ENCODE measurements at places on chromosomes 7 and 10. TPM values are rescaled to one million over a fixed set of nuclear protein-coding genes. Genes with fewer than 3 reads are reported as not detected.

TNS3 gene
- total RNA-seq: 152 TPM

MSRB2 gene
- 39.1 TPM for total RNA-seq

CCDC7 gene
- total RNA-seq: 20.8 TPM

NUDT5 gene
- total RNA-seq: 52.2 TPM

PRTFDC1 gene
- 2.7 TPM for total RNA-seq

COL1A2 gene
- 401 TPM for total RNA-seq

TEX47 gene
- total RNA-seq: not detected

MMP21 gene
- 0.29 TPM for total RNA-seq

IKZF5 gene
- 12.4 TPM for total RNA-seq

ERLIN1 gene
- 38.2 TPM for total RNA-seq

GRCh38 chr7:28956608-28957063 lies 1.5 kb downstream of the TRIL start:
- DNase-seq: peak; percentile 90

DNA sequence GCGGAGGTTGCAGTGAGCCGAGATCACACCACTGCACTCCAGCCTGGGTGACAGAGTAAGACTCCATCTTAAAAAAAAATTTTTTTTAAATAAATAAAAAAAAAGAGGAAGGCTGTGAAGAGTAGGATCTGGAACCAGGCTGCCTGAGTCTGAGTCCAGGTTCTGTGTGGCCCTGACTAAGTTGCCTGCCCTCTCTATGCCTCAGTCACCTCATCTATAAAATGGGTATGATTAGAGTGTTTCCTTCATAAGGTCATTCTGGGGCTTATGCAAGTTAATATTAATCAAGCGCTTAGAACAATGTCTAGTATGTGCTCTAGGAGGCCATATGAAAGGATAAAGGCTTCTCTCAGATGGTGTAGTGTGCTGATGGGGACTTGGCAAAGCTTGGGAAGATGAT lies 12.3 kb downstream of the COL26A1 start:
- no peak for DNase-seq

- peak; percentile 67 for DNase-seq
Observed at GRCh38 chr10:43944381-43945093, 295.9 kb upstream of the ZNF32 start.

GRCh38 chr7:138105221-138105620 lies 29.0 kb downstream of the AKR1D1 start:
- no peak for DNase-seq

- DNase-seq: no peak
Observed at GRCh38 chr7:101725921-101726320, 91.5 kb upstream of the CUX1 start.

DNA sequence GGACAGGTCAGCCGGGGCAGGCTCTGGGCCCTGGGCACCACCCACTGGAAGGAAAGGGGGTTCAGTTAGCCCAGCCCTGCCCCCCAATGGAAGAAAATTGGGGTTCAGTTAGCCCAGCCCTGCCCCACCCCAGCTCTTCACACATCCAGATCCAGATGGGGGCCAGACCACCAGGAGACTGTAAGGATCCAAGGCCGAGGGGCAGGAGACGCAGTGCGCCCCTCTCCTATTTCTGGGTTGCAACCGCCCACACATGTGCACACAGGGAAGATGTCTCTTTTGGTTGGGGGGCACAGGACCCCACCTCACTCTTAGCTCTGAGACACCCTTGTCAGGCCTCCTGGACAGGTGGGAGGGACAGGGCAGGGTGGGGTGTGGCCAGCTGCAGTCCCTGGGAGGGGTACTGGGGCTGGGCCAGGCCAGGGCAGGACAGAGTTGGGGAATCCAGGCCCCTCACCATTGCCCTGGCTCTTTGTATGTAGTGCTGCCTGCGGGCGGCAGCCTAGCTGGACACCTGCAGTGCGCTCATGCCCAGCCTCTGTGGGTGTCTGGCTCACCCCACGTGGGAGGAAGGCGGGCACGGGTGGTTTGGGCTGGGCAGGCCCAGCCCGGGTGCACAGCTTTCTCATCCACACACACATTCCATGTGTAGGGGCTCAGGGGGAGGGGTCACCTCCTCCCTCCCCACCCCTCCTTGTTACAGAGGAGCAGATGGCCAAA lies 141.2 kb downstream of the LHPP start:
- no peak for DNase-seq

DNA sequence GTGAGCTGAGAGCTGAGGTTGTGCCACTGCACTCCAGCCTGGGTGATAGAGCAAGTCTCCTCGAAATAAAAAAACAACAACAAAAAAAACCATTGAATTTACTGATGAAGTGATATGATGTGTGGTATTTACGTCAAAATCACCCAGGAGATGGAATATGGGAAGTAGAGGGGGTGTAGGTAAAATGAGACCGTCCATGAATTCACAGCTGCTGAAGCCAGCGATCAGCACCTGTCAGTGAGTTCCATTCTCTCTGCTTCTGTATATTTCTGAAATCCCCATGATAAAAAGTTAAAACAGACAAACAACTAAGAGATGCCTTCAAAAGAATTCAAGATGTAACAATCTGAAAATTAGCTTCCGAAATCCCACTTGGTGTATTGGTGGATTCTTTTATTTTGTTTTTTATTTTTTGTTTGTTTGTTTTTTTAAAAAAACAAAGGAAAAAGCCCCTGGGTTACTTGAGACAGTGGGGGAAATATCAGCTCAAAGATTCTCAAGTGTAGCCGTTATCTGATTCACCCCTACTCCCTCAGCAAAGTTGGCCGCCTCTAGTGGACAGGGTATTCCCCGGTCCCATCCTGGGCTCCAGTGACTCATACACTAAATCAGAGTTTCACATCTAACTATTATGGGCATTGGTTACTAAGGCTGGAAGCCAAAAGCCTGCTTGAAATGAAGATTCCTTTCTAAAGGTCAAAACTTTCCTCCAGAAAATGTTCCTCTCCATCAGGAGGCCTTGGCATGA lies 76.4 kb downstream of the MAP3K8 start:
- no peak for DNase-seq

DNA sequence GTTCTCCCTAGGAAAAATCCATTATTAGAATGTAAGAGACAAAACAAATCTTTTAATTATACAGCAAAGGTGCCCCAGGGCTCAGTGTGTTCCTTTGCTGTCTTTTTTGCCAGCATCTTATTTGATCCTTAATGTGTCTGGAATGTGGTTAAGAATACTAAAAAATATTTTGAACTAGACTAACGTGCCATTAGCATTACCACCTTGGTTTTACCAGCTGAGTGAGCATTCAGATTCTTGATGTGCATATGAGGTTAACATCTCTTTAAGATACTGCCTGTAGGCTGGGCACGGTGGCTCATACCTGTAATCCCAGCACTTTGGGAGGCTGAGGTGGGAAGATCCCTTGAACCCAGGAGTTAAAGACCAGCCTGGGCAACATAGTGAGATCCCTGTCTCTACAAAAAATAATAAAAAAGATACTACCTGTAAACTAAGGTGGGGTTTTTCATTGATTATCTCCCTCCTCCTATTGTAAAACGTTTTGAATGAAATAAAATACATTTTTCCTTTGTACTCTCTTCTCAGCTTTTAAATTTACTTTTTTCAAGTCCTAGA lies 96.6 kb downstream of the CCNY start:
- no peak for DNase-seq

DNA sequence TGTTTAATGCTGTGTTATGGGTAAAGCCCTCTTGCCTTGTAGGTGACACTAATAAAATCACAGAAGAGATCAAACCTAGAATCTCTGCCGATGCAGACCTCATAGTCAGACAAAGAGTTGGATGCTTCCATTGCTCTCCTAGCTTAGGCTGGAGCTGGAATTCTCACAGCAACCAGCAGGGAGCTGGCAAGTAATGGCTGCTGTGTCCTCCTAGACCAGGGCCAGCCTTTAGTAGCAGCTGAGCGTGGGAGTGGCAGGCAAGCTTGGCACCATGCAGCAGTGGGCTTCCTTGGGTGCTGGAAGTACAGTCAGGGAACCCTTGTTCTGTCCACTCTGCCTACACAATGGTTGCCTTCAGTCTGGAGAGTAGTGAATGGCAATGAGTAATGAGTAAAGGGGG lies 598.3 kb upstream of the GALNT17 start:
- no peak for DNase-seq

- no peak for DNase-seq
Observed at GRCh38 chr10:17059197-17059688, 70.4 kb downstream of the CUBN start.

- DNase-seq: no peak
Observed at GRCh38 chr7:153097511-153098201, 338.1 kb downstream of the ACTR3B start.

GRCh38 chr7:30519122-30519521 lies 14.5 kb upstream of the GGCT start:
- no peak for DNase-seq

DNA sequence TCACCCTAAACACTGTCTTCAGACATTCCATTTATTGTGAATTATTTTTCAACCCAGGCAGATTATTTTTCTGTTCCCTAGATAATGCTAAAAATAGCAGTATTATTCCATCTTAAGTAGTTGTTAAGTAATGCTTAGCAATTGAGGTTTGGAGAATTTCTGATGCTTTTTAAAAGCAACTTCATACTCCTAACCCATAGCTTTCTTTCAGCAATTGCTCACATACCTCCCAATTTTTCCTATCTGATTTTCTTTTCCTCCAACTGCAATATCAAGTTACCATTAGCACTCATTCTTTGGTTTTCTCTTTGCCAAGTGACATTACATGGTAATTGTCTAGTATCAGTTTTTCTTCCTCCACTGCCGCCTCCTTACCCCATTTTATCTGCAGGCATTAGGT lies 104.7 kb downstream of the GPR85 start:
- no peak for DNase-seq

DNA sequence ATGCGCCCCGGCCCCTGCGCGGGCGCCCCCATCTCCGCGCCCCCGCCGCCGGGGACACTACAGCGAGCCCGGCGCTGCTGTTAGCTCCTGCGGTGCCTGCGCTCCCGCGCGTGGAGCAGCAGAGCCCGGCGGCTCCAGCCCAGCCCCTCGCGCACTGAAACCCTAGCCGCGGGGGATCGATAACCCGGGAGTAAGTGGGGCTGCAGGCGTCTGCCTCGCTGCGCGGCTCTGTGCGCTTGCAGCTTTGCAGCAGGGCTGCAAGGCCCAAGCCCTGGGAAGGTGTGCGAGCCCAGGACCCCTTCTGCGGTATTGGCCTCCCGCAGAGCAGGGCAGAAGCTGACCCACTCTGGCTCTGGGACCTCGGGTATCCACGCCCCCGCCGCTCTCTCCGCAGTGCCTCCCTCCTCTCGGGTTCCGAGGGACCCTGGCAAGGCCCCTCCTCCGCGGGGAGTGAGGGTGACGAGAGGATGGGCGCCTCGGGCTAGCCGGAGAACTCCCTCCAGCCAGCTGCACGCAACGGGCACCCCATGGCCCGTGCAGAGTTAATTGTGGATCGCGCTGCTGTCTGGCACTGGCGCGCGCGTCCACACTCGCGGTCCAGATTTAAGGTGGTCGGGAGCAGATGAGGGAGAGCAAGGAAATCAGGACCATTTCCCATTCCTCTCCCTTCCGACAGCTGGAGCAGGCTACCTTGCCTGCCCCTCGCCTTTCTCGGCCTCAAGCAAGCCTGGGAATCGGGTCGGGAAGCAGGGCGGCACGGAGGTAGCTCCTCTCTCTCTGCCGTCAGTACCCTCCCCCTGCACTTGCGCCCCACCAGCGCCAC lies 2.1 kb downstream of the SHH start:
- DNase-seq: no peak

- DNase-seq: no peak
Observed at GRCh38 chr7:139494835-139495579, 11.5 kb upstream of the KLRG2 start.

- no peak for DNase-seq
Observed at GRCh38 chr7:103918631-103919271, 70.7 kb downstream of the RELN start.

GRCh38 chr10:60818134-60818770 lies 40.0 kb downstream of the CDK1 start:
- DNase-seq: no peak

DNA sequence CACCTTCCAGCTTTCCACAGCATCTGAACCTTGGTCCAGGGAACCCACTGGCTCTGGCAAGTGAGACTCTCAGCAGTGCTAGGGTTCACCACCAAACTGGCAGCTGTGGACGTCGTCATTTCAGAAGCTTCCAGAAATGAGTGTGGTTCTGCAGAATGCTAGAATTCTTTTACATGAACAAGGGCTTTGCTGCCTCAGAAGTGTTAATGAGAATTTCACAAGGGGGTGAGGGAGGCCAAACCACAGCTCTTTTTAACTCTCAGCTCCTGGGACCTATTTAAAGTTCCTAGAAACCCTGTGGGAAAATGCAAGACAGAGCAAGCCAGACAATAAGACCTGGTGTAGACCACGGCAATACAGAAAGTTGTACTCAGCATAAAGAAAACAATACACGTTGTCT lies 129.3 kb upstream of the BET1 start:
- DNase-seq: no peak

GRCh38 chr7:106957766-106958165 lies 86.7 kb upstream of the PRKAR2B start:
- DNase-seq: no peak

- no peak for DNase-seq
Observed at GRCh38 chr7:91375378-91375777, 111.1 kb downstream of the FZD1 start.

DNA sequence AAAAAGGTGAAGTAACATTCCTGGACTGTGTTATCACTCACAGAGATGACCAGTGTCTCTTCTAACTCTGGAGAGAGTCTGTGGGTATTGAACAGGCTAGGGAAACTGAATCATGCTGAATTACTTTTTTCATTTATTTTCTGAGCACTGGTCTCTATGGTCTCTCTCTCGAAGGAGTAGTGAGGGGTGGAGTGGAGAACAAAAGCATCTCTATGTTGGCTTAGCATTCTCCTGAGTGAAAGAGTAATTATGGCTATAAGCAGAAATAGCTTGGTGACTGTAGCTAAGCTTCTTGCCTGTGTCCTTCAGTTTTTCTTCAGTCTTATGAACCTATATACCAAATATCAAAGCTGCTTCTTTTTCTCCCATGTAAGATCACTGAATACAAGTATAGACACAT lies 64.6 kb upstream of the PTN start:
- no peak for DNase-seq

DNA sequence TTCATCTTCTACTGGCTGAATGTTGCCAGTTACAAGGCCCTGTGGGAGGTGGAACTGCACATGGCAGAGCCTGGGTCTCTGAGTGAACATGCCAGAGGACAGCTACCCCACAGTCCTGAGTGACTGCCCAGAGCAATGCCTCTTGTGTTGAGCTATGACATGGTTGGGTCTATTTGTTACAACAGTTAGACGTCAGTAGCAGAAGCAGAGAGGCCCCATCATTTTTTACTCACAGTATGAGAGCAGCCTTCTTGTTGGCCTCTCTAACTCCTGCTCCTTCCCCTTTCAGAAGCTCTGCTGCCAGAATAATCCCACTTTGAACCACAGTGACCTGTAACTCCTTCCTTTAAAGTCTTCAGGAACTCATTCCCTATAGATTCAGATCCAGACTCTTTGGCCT lies 30.8 kb upstream of the NRP1 start:
- DNase-seq: no peak
